Hippocampal formation (tissue), 2 donors: ENCODE measurements at places on chromosomes 13 and 19.
A peak's percentile ranks its signal among the peaks of the same experiment; 100 is the strongest.

GRCh38 chr13:97583907-97584497 lies 150.0 kb downstream of the RAP2A start:
- no peak for DNase-seq

- peak; percentile 15 for DNase-seq
Measured at GRCh38 chr13:48595431-48596429, 58.0 kb upstream of the CYSLTR2 start.

DNA sequence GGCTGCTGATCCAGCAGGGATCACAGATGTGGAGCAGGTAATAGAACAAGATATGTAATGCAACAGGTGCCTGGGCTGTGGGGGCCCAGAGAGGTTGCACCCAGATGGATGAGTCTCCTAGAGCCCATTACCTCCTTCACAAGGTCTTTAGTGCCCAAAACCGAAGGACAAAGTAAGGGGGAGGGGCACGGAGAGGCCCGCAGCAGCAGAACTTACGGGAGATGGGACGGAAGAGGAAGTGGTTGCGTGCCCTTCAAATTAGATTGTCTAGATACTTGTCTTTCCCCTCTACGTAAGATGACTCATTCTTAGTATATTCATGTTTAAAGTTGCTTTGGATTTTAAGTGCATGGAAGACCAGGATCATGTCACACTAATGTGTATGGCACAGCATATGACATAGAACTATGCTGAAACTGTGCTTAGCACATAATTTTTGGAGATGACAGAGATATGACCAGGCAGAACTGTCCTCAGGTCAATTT lies 5.7 kb upstream of the MRPS31 start:
- DNase-seq, result no peak

DNA sequence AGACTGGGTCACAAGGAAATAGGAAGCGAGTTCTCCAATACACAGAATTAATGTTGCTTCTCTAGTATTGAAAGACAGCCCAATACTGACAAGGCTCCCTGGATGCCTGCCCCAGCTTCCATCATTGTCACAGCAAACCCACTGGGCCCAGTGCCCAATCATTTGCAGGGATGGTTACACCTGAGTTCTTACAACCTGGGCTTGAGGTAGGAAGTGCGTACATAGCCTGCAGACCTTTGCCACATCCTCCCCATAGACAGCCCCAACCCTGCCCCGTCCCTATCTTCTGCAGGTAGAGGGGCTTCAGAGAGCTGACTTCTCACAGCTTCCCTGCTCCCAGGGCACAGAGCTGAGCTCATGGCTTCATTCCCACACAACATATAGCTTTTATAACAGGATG lies 108.1 kb upstream of the UBL3 start:
- DNase-seq, result no peak

DNA sequence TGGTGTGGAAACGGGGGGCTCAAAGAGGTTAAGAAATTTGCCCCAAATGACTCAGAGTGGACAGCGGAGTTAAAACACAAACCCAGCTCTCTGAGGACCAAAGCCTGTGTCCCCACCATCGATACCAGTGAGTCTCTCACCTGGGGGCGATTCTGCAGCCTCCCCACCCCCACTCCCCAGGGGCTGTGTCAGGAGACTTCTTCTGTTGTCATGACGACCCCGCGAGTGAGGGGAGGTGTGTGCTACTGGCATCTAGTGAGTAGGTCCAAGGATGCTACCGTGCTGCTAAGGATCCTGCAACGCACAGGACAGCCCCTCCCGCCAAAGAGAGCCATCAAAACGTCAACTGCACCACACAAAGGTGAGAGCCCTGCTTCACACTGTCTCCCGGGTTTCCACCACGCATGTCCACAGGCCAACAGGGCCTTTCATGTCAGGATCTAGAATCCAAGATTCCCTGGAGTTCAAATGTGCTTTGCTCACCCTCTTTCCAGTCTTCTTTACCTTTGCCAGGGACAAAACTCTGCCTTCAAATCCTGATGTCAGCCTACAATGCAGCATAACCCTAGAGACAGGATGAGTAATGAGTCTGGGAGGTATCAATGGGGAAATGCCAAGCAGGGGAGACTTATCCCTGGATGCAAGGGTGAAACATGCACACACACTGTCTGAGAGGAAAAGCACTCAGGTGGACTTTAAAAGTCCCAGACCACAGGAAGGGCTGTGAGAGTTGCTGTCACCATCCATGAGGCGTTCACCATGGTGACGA lies 3.9 kb downstream of the RANBP3 start:
- no peak for DNase-seq

DNA sequence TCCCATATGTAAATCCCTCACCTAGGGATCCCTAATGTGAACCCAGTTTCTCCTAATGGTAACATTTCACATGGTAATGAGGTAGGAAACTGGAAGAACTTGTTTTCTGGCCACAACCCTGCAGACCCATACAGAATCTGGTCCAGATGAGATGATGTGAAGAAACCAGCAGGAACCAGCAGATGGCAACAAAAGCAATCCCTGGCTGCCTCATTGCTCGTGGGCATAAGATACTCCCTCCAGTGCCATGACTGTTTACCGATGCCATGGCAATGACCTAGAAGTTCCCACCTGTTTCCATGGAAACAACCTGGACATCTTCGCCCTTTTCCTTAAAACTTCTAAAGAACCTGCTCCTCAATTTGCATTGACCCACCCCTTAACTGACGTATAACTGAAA lies 1.4 kb upstream of the CD209 start:
- no peak for DNase-seq

- DNase-seq, result no peak
Measured at GRCh38 chr13:113151745-113152690, 6.4 kb upstream of the PROZ start.

DNA sequence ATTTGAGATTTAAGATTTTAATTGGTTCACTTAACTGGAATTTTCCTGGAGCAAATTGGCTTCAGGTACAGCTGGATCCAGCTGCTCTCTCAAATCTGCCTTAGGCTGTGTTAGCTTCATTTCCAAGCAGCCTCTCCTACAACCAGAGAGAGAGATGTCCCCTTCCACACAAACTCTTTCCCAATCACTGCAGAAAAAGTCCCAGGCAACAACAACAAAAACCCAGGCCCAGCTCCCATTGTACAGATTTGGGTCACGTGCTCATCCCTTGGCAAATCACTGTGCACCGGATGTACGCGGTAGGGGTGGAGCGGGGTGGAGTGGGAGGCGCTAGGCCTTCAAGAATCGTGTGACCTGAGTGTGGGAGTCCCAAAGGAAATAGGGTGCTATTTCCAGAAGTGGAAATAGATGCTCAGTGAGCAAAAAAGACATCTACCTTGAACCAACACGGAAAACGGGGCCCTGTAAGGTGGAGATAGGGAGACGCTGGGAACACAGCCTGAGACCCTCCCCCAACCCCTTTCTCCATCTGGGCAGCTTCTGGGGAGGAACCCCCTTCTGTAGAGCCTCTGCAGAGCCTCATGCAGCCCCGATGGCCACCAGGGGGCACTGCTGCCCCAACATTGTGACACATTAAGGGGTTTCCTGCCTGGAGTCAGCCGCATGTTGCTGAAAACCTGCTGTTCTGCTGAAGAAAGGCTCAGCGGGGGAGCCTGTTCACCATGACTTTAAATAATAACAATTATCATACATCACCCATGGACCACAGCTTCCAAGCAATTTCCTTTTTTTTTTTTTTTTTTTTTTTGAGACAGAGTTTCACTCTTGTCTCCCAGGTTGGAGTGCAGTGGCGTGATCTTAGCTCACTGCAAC lies 25.4 kb downstream of the HPN start:
- DNase-seq, result peak; percentile 68

GRCh38 chr13:20118268-20119140 lies 42.3 kb downstream of the GJA3 start:
- no peak for DNase-seq

DNA sequence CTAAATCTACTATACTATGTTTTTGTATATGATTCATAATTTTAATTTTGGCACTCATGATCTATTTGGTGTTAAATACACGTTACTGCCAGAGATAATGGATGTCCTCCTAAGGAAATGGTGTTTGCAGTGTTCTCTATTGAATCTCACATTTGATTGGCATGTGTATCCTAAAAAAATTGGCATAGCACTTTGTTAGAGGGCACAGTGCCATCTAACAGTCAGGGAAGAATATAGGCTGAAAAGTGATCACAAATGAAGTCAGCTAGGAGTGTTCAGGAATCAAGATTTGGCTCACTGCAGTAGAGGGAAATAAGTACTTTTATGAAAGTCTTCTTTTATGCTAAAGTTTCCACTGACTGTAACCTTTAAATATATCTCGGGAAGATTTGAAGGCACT lies 624.6 kb downstream of the GPC6 start:
- DNase-seq, result no peak

GRCh38 chr19:1384085-1384462 lies 367 bp downstream of the NDUFS7 start:
- DNase-seq, result no peak

- no peak for DNase-seq
Measured at GRCh38 chr13:71663431-71663830, 203.6 kb downstream of the DACH1 start.

DNA sequence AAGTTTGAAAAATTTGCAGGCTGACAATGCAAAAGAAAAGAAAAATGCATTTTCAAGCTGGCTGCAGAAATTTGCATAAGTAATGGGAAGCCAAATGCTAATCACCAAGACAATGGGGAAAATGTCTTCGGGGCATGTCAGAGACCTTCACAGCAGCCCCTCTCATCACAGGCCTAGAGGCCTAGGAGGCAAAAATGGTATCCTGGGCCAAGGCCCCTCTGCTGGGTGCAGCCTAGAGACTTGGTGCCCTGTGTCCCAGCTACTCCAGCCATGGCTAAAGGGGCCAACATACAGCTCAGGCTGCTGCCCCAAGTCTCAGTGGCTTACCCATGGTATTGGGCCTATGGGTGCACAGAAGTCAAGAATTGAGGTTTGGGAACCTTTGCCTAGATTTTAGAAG lies 155.2 kb downstream of the B3GLCT start:
- DNase-seq, result no peak

DNA sequence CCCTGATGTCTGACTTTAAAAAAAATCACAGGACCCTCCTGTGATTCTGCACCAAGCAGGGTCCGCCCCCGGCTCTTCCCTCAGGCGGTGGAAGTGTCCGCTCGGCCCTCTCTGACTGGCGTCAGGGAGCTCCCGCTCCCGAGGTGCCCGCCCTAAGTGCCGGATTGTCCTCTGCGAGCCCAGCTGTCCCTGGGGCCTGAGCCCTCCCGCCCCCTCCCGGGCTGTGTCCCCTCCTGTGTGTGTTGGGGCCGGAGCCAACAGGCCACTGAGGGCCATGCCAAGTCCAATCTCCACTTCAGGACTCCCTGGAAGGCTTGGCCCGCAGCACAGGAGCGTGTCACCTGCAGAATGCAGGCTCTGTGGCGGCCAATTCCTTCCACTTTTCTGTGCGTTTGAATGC lies 25.4 kb downstream of the MAP2K2 start:
- DNase-seq, result no peak

DNA sequence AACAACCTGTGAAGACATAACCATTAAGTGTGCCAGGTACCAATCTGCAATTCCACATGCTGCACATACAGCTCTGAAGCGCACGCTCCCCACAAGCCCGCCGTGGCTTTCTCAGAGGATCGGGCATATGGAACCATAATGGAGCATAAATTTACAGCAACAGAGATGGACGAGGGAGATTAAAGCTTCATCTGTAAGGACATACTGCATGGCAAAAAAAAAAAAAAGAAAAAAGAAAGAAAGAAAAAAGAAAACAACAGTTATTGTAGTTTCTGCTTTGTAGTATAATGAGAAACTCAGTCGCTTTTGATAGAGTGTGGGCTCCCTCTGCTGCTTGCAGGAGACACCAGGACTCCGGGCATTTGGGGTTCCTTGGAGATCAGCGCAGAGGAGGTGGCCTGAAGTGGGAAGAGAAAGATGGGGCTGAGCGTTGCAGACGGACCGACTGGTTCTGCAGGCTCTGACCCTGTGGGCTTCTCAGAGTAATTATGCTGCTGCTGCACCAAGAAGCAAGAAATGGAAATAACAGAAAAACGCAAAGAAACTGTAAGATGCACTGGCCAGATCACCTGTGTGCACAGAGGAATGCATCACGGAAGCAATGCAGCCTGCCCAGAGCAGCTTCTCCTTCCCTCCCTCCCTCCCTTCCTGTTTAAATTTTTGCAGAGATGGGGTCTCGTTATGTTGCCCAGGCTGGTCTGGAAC lies 10.8 kb upstream of the PDCD5 start:
- peak; percentile 75 for DNase-seq

- no peak for DNase-seq
Measured at GRCh38 chr19:18287836-18288772, 6.7 kb upstream of the JUND start.

- DNase-seq, result no peak
Measured at GRCh38 chr13:100633461-100633860, 41.1 kb downstream of the TMTC4 start.

- no peak for DNase-seq
Measured at GRCh38 chr13:51481656-51482055, 28.8 kb upstream of the INTS6 start.

- no peak for DNase-seq
Measured at GRCh38 chr13:42524487-42525034, 49.4 kb upstream of the TNFSF11 start.

GRCh38 chr19:50719566-50719965 lies at the start of gene SHANK1:
Gene SHANK1, minus strand, starts transcription at chr19:50719802. Its CDS starts 2,883 bp downstream, at chr19:50716919.
- no peak for DNase-seq

- peak; percentile 70 for DNase-seq
Measured at GRCh38 chr19:3544742-3545668, 6.0 kb downstream of the TEKTIP1 start.

GRCh38 chr13:29318741-29319140 lies 276.7 kb downstream of the SLC7A1 start:
- DNase-seq, result no peak

DNA sequence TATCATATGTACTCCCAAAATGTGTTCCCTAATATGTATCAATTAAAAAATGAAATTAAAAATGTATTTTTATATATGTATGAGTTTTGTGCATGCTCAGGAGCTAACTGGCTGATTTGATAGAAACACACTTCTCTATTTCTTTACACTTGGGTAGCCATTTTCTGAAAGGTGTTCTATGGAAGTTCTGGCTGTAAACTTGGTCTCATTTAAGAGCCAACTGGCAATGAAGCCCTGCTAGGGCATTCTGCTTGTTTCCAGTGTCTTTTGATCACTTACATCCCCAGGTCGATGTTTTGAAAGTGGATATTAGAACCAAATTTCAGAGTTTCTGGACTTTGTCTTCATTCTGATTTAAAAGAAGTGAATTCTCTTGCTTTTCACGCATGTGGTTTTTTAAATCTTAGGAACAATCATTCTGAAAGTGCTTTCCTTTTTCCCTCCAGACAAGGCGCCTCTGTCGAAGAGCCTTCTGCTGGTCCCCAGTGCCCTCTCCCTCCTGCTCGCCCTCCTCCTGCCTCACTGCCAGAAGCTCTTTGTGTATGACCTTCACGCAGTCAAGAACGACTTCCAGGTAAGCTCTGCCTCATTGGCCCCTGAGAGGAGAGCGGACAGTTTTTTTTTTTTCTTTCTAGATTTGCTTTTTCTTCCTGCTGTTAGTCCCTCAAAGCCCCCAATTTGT lies 20.1 kb downstream of the GPR18 start:
- no peak for DNase-seq

DNA sequence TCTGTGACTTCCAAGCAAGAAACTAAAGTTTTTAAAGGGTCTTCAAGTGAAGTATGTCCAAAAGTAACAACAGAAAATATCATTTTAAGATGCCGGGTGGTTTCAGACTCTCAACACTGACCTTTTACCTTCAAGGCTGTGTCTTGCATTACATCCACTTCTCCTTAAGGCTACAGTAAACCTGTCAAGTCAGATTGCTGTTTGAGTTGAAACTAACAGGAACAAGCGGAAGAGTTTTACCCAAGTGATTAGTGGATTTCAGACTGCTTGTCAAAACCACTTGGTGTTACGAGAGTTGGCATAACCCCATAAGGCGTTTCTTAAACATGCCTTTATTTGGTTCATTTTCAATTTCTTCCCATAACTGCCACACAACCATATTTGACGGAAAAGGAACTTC lies 283.1 kb downstream of the DCT start:
- no peak for DNase-seq
